ENCODE measurements at places on chromosomes 1 and 21.

DNA sequence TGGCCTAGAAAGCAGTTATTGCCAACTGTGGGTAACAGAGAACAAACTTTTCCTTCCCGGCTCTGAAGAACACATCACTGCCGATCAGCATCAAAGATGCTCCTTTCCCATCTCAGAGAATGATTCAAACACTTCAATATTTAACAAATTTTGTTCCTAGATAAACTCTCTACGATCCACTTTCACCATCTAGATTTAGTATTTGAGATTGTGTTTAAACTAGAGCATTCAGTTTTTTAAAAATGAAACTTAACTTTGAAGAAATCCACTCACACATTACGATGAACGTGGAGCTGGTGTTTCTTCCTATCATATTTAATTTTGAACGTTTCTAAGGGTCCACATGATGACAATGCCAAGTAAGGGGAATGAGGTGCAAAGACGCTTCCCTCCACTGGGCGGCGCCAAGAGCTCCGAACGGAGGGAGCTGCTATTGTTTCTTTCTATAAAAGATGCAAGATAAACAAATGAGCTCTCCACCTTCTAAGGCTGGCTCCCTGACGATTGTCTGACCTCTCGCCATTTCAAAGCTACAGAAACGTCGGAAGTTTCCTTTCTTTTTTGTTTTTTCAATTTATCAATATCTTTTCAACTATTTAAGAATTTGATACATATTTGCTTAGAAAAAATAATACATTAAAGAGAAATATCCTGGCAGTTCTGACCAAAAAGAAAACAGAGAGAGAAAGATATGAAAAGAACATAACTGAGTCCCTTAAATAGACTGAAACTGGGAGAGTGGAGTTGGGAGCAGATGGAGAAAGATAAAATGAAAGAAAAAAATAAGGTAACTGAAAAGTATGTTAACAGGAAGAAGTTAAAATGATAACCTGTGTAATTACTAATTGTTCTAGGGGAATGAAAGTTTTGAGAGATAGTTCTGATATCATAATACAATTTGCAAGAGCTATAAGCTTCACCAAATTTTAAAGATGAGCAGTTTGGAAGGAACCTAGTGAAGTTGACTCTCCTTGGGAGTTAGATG is 4.4 kb upstream of the BARHL2 start:
- DNase-seq: no peak

- DNase-seq: no peak
Measured at GRCh38 chr1:32786856-32787255, 30.3 kb downstream of the YARS1 start.

- DNase-seq: no peak
Measured at GRCh38 chr1:230226007-230226800, 159.2 kb downstream of the GALNT2 start.

DNA sequence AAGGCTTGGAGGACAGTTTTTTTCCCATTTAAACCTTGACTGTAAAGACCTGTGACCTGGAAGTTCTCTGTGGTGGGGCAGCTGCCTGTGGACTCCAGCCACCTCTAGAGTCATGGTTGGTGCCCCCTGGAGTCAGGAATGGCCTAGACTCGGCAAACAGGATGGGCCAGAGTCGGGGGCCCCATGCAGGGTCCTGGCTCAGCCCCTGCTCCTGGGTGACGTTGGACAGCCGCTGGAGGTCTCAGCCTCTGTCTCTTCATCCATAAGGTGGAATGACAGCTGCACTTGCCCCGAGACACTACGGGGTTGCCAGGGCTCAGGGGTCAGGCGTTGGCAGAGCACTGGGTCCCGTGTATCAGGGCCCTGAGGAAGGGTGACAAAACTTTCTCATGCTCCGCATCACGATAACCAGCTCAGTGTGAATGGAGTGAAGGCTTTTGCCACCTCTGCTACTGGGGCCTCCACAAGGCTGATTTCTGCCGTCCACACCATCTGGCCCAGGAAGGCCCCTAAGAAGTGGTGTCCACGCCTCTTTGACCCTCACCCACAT is 58.5 kb upstream of the TTC34 start:
- no peak for DNase-seq

GRCh38 chr1:184310157-184310819 is 76.5 kb upstream of the C1orf21 start:
- no peak for DNase-seq

DNA sequence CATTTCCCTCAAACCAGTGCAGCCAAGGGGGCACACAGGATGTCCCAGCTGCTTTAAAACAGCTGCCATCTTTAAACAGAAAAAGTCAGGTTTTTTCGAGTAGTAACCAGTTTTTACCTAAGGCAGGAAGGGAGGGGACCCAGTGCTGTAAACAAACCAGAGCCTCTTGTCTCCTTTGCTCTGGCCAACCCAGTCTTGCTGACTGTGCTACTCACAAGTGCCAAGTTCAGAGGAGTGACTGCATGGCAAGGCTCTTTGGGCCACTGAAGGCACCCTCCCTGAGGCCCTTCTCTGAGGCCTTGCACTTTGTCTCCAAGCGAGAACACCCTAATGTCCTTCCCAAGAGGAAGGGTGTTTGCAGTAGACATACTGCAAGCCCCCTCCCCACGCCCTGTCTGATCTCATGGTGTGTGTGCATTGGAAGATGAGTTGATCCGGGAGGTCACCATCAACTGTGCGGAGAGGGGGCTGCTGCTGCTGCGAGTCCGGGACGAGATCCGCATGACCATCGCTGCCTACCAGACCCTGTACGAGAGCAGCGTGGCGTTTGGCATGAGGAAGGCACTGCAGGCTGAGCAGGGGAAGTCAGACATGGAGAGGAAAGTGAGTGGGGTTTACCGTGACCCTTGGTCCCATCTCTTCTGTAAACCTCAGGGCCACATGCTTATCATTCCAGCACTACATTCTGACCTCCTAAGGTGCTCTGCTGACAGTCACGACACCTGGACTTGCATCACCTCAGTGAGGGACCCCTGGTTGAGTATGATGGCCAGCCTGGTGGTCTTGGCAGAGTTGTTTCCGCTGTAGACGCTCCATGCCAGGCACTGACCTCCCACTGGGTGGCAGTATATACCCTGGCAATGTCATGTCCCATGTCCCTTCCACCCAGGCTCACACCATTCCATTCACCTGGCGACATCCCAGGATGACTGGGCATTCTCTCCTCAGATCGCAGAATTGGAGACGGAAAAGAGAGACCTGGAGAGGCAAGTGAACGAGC is 4.7 kb downstream of the DNALI1 start:
- no peak for DNase-seq

- DNase-seq: peak; percentile 60
Measured at GRCh38 chr1:67647036-67647798, 37.8 kb upstream of the GADD45A start.

- no peak for DNase-seq
Measured at GRCh38 chr21:43627527-43627926, 31.8 kb downstream of the HSF2BP start.

DNA sequence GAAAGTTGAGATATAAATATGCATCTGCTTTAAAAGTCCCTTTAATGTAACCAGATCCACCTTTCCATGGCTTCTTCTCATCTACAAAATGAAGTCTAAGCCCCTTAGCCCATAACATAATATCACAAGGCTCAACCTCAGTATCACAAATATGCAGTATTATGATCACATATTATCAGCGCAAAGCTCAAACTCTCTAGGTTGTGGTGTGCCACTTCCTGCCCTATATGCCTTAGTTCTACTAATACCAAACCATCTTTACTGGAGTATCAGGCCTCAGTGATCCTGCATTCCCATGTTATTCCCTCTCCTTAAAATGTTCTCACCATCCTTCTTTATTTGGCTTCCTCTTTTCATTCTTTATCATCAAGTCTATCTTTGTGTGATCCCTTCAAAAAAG is 301.8 kb downstream of the NEGR1 start:
- no peak for DNase-seq

- DNase-seq: no peak
Measured at GRCh38 chr1:54328066-54328636, 78.0 kb downstream of the SSBP3 start.

Data from NCI-H524 treated with DMSO at 0.1 percent for 48 hours (cell line).